ENCODE measurements at places on chromosomes 6 and 20. TPM values are rescaled to one million over a fixed set of nuclear protein-coding genes. Genes with fewer than 3 reads are reported as not detected.

DNA sequence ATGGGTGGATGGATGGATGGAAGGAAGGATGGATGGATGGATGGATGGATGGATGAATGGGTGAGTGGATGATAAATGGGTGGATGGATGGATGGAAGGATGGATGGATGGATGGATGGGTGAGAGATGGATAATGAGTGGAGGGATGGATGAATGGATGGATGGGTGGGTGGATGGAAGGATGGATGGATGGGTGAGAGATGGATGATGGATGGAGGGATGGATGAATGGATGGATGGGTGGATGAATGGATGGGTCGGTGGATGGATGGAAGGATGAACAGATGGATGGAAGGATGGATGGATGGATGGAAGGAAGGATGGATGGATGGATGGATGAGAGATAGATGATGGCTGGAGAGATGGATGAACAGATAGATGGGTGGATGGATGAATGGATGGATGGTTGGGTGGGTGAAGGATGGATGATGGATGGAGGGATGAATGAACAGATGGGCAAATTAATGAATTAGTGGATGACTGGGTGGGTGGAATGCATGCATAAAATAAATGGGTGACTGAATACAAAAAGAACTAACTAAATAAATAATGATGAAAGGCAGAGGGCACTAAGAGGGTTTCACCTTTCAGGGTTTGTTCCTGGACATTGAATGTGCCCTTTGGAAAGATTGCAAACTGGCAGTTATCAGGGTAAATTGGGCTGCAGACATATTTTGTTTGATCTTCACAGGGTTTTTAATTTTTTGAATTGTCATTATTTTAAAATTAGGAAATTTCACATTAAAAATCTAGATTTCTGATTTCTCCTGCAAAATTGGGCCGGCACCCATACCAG lies 50.9 kb upstream of the PTPN1 start:
- DNase-seq, result no peak

DNA sequence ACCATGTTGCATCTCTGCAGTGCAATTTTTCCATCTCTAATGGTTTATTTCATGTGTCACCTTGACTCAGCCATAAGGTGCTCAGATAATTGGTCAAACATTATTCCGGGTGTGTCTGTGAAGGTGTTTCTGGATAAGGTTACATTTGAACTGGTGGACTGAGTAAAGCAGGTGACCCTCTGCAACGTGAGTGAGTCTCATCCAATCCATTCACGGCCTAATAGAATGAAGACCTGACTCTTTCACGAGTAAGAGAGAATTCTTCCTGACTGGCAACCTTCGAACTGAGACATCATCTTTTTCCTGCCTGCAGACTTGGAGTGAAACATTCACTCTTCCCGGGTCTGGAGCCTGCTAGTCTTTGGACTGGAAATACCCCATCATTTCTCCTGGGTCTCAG lies 77.1 kb upstream of the SLC22A23 start:
- no peak for DNase-seq

DNA sequence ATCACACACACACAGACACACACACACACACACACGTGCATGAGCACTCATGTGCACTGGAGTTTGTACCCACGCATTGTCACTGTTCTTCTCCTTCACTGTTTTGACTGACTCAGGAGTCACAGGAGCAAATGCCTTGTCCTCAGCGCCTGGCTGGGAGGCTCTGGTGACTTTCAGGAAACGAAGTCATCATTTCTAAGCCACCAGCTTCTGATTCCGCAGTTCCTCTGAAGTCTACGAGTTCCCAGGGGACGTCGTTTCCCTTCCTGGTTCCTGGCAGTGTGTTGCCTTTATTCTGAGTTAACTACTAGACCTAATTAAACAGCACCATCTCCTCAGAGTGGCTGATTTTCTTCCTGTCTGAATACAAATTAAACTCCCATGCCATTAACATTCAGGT lies 82.2 kb upstream of the PMEPA1 start:
- DNase-seq, result no peak

GRCh38 chr6:106247733-106248132 lies 77.8 kb downstream of the ATG5 start:
- no peak for DNase-seq

SIGLEC1 gene
- total RNA-seq, result not detected

POU3F2 gene
- not detected for total RNA-seq
